ENCODE measurements at places on chromosomes 2 and 18. TPM values are rescaled to one million over a fixed set of nuclear protein-coding genes. Genes with fewer than 3 reads are reported as not detected.

- DNase-seq, result no peak
These were observed 35.7 kb upstream of the NEMP2 start for GRCh38 chr2:190569994-190570755.

GRCh38 chr2:74080346-74080745 is 67.4 kb downstream of the BOLA3 start:
- DNase-seq, result no peak

DNA sequence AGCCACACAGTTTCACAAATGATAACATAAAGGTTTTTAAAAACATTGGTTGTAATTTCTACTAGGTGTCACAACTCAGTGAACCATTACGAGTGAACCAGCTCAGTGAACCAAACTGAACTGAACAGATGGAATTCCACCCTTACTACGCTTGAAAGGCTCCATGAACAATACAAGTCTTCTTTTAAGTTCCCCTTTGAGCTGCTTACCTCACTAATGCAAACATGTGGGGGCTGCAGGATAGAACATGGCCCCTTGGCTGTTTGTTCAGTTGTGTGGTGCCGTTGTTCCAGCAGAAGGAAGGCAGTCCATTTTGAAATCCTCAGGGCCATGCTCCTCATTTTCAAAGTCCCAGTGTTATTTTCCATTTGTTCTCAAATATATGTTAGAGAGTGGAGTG is 30.7 kb upstream of the KLHL14 start:
- no peak for DNase-seq

DNA sequence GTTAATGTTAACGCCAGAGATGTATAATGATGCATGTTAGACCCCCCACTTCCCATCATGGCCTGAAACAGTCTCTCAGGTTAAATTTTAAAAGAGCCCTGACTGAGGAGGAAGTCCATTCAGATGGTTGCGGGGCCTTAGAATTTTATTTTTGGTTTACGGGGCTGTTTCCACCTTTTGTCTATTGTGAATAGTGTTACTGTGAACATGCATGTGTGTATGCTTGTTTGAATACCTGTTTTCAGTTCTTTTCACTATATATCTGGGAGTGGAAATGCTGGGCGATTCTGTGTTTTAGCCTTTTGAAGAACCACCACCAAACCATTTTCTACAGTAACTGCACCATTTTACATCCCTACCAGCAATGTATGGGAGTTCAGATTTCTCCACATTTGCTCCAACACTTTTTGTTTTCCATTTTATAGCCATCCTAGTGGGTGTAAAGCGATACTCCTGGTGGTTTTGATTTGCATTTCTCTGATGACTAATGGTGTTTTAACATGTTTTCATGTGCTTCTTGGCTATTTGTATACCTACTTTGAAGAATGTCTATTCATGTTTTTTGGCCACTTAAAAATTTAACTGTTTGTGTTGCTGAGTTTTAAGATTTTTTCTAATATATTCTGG is 133.0 kb downstream of the MYO3B start:
- DNase-seq, result no peak

KCNE4 gene
- 4.1 TPM for total RNA-seq

GRCh38 chr2:35997488-35997887 is 358.1 kb upstream of the CRIM1 start:
- no peak for DNase-seq

OTOS gene
- total RNA-seq, result not detected

- DNase-seq, result no peak
These were observed 300.7 kb downstream of the TCF4 start for GRCh38 chr18:55287149-55287806.

DNA sequence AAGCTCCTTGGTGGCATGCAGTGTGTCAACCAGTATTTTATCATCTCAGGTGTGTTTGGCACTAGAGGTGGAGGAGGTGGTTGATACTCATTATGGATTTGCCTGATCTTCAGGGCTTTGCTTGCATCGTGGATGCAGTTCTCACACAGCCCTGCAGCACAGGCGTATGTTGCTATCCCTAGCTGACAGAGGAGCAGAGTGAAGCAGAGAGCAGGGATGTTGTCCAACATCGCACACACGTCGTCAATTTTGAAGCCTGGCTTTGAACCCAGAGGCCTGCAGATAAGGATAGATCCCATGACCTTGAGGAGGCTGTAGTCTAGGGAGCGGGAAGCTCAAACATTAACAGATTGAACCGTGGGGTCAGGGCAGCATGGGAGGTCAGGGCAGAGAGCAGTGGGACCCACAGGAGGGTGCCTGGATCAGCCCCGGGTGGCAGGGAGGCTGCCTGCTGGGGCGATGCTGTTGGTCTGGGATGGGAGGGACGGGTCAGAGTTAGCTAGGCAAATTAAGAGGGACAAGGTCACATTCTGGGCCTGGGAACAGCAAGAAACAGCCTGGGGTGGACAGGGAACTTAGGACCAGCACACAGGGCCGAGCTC is 4.2 kb downstream of the RNF144A start:
- no peak for DNase-seq

GRCh38 chr2:120938045-120938771 is 202.5 kb downstream of the GLI2 start:
- DNase-seq, result no peak

- DNase-seq, result no peak
These were observed 184.1 kb downstream of the CDH7 start for GRCh38 chr18:65934874-65935273.

DPP10 gene
- total RNA-seq, result 5.1 TPM

SELENOI gene
- total RNA-seq, result 15.6 TPM

MARCO gene
- not detected for total RNA-seq

DNA sequence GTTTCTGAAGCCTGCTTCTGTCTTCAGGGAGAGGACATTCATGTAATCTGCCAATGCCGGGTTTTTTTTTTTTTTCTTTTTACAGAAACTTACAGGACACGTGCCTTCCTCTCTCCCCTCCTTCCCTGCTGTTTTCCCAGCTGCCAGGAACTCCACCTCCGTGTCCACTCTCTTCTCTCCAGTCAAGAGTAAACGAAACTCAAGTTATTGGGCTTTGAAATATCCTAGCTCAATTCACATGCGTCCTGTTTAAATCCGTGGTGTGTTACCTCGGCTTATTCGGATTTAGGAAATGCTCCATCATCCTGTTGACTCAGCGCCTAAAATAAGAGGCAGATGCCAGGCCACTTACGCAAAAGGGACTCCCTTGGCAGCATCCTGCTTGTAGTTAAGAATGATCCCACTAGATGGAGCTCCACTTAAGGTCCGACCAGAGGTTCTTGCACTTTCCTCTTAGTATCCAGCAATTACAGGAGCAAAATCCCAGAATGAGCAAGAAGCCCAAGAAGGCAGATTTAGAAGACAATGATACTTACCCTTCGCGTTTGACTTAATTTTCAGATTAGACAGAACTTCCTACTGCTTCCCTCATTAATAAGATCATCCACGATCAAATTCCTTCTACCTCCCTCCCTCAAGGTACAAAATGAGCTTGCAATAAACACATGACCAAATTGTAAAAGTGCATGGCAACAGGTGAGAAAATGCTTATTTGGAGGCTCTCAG is 97.2 kb upstream of the ZCCHC2 start:
- DNase-seq, result peak; percentile 93

DNA sequence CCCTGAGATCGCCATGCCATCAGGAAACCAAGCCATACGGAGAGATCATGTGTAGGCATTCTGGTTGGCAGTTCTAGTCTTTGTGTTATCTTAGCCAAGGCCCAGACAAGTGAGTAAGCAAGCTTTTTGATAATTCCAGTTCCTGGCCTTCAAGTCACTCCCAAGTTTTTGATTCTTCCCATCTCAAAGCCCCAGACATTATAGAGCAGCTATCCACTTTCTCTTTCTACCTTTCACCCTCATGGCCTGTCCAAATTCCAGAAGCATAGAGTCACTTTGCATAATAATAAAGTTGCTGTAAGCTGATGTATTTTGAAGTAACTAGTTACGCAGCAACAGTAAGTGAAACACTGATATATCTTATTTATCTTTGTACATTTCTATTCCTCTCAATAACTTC is 26.8 kb upstream of the IL1RL1 start:
- DNase-seq, result no peak

GRCh38 chr2:32777714-32778113 is 149.9 kb downstream of the TTC27 start:
- no peak for DNase-seq

DNA sequence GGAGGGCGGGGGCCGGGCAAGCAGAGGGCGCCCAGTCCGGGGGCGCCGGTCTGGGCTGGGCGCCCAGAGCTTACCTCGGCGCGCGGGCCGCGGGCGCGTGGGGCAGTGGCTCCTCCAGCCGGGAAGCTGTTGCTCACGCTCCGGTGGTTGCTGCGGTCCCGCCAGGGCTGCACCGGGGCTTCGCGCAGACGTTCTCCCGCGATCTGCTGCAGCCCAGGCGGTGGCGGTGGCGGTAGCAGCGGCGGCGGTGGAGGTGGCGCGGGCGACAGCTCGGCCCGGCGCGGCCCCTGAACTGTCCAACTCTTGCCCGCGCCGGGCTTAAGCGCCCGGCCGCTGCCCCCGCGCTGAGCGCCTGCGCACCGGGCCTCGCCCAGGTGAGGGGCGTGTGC is 391 bp downstream of the ZNF385B start:
- DNase-seq, result no peak

GRCh38 chr2:241499146-241499965 is 9.0 kb downstream of the STK25 start:
- no peak for DNase-seq

DNA sequence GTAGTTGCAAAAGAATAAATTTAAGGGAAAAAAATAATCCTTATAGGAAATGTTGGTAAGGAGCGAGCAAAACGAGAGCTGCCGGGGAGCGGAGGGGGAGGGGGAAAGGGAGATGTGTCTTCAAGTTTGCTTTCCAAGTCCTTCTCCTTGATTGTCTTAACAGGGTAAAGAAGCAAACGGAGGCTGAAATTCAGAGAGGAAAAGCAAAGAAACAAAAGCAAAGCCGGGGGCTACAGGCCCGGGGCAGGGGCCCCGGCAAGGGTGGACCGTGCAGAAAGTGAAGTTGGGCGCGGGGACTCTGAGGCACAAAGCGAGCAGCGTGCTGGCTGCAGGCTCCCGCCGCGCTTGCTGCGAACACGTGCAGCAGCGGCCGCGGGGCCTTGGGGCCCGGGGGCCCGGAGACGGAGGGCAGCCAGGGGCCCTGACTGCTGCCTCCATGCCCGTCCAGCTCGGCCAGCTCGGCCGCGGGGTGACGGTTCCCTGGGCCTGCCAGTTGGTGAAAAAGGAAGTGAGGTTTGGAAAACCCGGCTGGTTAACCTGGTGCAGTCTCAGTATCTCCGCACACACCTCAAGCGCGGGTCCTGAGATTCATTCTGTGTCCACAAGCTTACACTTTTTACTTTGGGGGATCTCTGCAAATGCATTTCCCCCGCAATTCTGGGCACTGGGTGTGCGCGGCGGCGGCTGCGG is 4.1 kb downstream of the BCL11A start:
- DNase-seq, result peak; percentile 34

Measured in prostate gland (tissue), 2 donors.